ENCODE measurements at places on chromosomes 4 and X.

DNA sequence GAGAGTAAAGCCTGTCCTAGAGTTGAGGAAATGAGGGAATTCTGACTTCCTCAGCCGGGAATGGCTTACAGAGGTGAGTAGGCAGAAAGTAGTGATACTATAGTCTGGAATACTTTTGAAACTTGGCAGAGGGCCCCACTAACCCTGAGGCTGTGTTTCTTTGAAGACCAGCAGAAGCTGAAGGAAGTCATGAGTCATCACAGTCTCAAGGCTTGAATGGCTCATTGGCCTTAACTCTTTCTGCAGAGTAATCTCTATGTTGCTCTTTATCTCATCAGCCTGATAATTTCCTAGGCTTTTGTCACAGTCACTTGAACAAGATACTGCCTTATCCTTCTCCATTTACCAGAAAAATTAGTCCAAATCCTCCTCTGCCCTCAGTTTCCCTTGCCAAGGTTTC lies 80.8 kb downstream of the ANKRD50 start:
- no peak for DNase-seq

DNA sequence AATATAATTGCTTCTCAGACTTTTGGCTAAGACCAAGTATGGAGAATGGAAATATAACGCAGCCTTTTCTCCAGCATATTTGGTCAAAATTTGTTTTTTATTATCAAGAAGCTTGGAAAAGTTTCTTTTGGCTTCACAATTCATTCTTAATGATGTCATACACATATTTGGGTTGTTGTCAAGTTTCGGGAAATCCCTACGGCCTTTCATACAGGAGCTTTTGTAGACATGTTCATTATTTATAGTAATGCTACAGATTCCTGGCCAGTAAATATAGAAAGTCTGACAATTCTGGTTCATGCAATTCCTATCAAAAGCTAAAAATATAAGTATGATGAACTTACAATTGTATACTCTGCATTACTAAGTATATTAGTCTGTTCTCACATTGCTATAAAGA lies 112.9 kb downstream of the IRF2 start:
- DNase-seq = no peak

DNA sequence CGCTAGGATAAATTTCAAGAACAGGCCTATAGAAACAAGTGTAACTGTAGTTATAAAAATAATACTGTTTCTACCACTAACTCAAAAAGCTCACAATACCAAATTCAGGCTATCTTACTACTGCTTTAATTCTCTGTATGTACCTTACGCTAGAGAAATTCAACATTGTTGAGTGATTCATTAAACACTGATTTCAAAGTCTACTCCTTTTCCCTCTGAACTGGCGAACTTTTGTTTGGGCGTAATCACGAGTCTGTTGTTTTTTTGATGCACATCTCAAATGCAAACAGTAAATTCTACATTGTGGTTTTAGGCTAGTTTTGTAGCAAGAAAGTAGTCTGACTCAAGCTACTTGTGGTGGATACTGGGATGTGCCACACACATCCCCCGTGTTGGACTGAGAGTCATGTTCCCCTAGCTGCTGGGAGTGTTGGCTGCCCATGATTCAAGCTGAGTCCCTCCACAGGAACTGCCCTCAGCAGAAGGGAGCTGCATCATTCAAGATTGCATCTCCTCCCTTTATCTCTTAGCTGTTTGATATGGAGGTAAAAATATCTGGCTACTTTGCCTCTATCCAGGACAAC lies 406.1 kb downstream of the RAPGEF2 start:
- DNase-seq = no peak

GRCh38 chrX:9516635-9517034 lies 51.8 kb downstream of the TBL1X start:
- no peak for DNase-seq

- no peak for DNase-seq
Observed at GRCh38 chr4:152500800-152501434, 35.0 kb downstream of the FBXW7 start.

DNA sequence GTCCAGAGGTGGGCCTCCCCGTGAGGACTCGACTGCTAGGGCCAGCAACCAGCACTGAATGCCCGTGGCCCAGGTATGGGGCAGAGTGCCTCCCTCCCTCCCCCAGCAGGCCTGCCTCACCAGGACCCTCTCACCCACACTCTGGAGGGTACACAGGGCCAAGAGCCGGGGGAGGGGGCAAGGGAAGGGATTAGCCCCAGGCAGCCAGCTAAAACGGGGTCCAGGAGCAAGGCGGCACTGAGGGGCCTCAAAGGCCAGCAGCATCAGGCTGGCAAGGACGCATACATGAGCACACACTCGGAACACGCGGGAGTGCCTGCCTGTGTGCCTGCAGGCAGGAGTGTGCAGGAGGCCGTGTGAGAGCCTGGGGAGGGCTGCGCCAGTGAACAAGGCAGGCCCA lies 18.3 kb upstream of the DUSP9 start:
- DNase-seq = no peak

- no peak for DNase-seq
Observed at GRCh38 chrX:11759172-11759460, 1.1 kb downstream of the MSL3 start.

GRCh38 chr4:183610033-183610432 lies 49.0 kb downstream of the RWDD4 start:
- DNase-seq = no peak

DNA sequence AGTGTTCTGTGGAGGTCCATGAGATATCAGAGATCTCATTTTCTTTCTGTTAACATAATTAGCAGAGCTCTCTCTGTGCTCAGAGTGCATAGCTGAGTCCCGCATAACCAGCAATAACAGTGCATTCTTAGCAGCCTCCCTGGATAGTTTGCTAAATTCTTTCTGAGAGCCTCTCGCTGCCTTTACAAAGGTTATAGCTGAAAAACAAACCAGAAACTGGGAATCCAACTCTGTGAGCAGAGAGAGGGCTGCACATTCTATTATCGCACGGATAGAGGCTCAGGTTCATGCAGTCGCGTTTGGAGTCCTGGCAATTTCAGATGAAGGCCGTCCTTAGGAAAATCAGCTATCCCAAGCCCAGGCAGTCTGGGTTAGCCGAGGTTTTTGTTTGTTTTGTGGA lies 1.2 kb downstream of the ENPP6 start:
- DNase-seq = no peak

DNA sequence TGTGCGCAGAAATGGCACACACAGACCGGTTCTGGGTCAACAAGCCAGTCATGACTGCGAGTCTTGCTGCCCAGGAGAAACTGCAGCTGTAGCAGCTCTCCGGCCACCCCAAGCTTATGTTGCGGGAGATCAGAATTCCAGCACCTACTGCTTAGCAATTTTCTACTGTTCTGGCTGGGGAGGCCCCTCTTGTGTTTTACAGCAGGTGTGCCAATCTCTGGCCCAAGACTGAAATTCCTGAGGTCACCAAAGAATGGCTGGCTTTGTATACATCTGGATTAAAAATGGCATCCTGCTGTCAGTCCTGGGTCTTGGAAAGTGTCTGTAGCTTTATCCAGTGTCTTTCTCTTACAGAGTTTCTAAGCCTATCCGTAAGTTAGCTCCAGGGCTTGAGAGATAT lies 68.9 kb upstream of the TRAM1L1 start:
- no peak for DNase-seq

GRCh38 chrX:64427281-64427680 lies 32.0 kb upstream of the MTMR8 start:
- no peak for DNase-seq
